ENCODE measurements at places on chromosomes 12 and 14. TPM values are rescaled to one million over a fixed set of nuclear protein-coding genes. Genes with fewer than 3 reads are reported as not detected.
A peak's percentile ranks its signal among the peaks of the same experiment; 100 is the strongest.

DNA sequence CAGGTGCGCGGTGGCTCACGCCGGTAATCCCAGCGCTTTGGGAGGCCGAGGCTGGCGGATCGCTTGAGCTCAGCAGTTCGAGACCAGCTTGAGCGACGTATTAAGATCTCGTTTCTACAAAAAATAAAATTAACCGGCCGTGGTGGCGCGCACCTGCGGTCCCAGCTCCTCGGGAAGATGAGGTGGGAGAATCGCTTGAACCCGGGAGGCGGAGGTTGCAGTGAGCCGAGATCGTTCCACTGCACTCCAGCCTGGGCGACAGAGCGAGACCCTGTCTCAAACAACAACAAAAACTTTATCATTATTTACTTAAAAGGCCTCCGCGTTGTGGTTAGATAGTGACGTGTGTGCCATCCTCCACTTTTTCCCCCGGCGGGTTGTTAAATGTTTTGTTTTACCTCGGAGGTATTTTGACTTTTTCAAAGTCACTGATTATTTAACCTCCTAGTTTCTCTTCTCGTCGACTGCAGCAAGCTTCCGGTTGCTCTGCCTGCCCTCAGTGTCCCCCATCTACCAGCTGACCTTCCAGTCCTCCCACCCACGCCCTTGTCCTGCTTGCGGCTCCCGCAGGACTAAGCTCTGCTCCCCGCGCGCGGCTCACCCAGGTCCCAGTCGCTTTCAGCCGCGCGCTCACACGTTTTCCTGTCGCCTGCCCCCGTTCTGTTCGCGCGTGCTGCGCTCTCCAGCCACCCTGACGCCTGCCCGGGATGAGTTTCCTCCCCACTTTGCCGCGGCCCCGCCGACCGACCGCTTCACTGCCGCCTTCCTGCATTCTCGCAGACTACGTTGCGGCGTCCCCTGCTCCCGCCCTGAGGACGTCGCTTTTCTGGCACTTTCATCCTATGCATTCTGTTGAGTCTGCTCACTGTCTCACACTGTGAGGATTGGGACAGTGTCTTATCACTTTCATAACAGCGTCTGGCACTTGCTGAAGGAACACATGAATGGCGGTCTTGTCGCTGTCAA lies 1.2 kb upstream of the SCAF11 start:
- no peaks in the 10 kb centered on the region for H3K27me3 ChIP-seq
- peaks cover 20% of the 10 kb centered on the region for H3K4me1 ChIP-seq
- DNase-seq = peak; percentile 90
- peak overlapping the region; percentile 81 for H3K4me3 ChIP-seq
- H3K27ac ChIP-seq = peak overlapping the region; percentile 91

TESPA1 gene
- total RNA-seq = not detected

- H3K27me3 ChIP-seq = no peaks in the 10 kb centered on the region
- no peaks in the 10 kb centered on the region for H3K36me3 ChIP-seq
- no peak overlapping the region for H3K27ac ChIP-seq
- H3K4me1 ChIP-seq = no peaks in the 10 kb centered on the region
- DNase-seq = no peak
These were observed 10.7 kb upstream of the KRT82 start for GRCh38 chr12:52416795-52417194.

DNA sequence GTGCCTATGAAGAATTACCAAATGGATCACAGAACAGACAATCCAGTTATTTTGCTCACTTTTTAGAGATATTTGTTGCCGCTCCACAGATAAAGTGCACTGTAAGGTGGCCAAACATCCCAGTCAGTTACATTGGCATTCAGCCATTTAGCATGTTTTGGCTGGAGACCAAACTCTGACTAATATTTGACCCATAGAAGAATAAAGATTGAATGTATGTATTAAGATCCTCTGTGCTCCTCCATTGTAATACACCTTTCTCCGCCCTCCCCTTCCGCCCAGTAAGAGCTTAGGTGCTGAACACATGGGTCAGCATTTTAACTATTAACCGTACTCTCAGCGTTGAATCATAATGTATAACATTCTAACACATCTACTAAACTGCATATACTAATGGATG lies 163.4 kb downstream of the ANO6 start:
- peaks cover 8% of the 10 kb centered on the region for H3K36me3 ChIP-seq
- H3K4me3 ChIP-seq = no peak overlapping the region
- H3K4me1 ChIP-seq = peaks cover 10% of the 10 kb centered on the region
- H3K27me3 ChIP-seq = no peaks in the 10 kb centered on the region

- H3K4me1 ChIP-seq = peaks cover 8% of the 10 kb centered on the region
- H3K27me3 ChIP-seq = no peaks in the 10 kb centered on the region
- H3K27ac ChIP-seq = no peak overlapping the region
- no peak for DNase-seq
These were observed 2.9 kb upstream of the FAR2 start for GRCh38 chr12:29146196-29146595.

DNA sequence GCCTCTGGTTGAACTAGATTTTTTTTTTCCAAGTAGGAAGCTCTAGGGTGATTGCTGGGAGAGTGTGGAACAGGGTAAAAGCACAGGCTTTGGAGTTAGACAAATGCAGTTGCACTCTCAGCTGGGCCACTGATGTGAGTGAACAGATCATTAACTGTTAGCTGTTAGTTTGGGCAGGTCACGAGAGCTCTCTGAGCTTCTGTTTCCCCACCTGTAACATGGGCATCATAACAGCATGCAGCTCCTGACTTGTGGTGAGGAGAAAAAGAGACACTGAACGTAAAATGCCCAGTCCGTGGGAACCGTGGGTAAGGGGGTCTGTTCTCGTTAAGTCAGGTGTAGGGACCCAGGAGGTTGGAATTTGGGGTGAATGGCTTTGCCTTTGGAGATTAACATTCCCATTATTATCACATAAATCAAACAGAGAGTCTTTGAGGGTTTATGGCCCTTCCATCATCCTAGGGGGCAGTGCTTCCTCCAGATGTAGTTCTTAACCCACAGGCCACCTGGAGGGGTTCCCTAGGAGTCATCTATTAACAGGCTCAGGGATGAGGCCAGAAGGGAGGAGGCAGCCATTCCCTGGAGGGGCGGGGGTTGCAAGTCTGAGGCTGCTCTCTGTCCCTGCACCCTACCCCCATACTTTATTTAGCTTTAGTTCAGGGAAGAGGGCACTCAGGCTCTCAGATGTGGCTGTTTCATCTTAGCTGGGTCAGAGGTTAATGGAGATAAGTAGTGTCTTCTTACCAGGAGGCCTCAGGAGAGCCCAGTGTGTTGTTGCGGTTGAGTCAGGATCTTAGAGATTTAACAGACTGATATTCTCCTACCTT lies 135.2 kb downstream of the DACT1 start:
- no peaks in the 10 kb centered on the region for H3K36me3 ChIP-seq
- H3K4me1 ChIP-seq = no peaks in the 10 kb centered on the region
- no peak overlapping the region for H3K27ac ChIP-seq
- H3K27me3 ChIP-seq = no peaks in the 10 kb centered on the region

SERPINA5 gene
- not detected for total RNA-seq

SIRT4 gene
- total RNA-seq = not detected

DNA sequence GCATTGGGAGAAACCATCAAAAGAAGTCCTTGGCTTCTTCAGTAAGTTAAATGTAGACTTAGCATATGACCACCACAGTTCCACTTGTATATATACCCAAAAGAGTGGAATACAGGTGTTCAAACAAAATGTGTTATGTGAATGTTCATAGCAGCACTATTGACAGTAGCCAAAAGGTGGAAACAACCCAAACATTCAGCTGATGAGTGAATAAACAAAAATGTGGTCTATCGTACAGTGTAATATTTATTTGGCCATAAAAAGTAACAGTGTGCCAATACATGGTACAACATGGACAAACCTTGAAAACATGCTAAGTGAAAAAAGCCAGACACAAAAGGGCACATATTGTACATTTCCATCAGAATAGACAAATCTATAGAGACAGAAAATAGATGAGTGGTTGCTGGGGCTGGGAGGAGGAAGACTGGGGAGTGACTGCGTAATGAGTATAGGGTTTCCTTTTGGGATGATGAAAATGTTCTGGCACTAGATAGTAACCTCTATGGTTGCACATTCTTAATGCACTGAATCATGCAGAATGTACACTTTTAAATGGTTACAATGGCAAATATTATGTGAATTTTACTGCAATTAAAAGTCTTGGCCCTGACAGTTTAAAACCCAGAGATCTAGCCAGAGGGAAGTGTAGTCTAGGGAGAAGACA lies 5.5 kb downstream of the ERP29 start:
- DNase-seq = peak; percentile 85
- peaks cover 27% of the 10 kb centered on the region for H3K4me1 ChIP-seq
- H3K27ac ChIP-seq = peak overlapping the region; percentile 59
- peak overlapping the region; percentile 11 for H3K4me3 ChIP-seq

DNA sequence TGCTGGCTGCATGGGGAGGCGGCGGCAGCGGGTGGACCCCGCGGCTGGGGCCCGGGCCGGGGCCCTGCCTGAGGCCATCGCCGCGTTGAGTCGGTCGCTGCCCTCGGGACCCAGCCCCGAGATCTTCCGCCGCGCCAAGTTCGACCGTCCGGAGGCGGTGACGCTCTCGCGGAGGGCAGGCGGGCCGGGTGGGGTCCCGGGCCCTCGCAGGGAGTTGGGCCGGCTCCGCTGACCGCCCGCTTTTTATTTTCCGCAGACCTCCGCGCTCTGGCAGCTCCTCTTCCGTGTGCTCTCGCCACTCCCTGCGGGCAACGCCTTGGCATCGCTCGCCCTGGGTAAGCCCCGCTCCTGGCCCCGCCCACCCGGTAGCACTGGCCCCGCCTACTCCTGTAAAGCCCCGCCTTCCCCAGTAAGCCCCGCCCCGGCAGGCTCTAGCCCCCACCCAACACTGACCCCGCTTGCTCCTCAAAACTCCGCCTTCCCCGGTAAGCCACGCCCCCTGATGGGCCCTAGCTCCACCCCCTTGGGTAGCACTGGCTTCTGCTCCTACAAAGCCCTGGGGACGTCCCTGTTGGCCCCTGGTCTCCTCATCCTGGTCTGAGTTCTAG lies 424 bp downstream of the TEDC1 start:
- H3K4me1 ChIP-seq = peaks cover 4% of the 10 kb centered on the region
- peak overlapping the region; percentile 66 for H3K27ac ChIP-seq
- DNase-seq = peak; percentile 85
- H3K36me3 ChIP-seq = no peaks in the 10 kb centered on the region
- H3K27me3 ChIP-seq = peaks cover 15% of the 10 kb centered on the region

DNA sequence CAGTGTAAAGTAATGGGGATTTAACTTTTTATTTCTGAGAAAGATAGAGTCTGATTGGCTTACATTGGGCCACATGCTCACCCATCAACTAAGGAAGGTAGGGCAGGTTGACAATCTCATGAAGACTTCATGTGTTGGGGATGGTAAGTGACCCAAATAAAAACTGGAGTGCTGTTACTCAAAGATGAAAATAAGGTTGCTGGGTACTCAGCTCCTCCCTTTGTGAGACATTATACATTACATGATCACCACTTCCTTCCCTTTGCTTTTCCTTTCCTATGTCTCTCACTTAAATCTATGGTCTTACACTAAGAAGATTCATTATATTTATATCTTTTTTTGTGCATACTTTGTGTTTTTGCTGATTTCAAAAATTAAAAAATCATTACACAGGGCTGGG lies 224.0 kb upstream of the PLXNC1 start:
- no peaks in the 10 kb centered on the region for H3K27me3 ChIP-seq
- no peak overlapping the region for H3K27ac ChIP-seq
- DNase-seq = no peak
- H3K4me1 ChIP-seq = no peaks in the 10 kb centered on the region
- H3K36me3 ChIP-seq = no peaks in the 10 kb centered on the region

NTS gene
- total RNA-seq = not detected

- no peaks in the 10 kb centered on the region for H3K27me3 ChIP-seq
- H3K4me1 ChIP-seq = no peaks in the 10 kb centered on the region
- no peak for DNase-seq
These were observed 671.5 kb upstream of the TMEM132C start for GRCh38 chr12:127595506-127595905.

DNA sequence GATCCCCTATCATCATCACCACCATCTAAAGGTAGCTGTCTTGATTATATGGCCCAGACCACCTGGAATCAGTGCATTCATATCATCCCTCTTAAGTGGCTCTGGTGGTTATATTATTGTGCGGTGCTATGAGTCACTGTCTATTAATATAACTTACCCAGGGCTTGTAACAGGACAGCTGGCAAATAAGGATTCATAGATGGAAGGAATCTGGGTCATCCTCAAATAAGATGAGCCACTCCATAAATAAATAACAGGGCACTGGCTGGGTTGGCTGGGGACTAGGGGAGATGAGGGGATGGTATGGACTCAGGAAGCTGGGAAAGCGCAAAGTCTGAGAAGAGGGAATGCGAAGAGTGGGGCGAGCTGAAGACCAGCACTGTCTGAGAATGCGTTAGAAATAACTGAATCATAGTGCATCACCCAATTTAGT lies 216.1 kb downstream of the NUAK1 start:
- H3K4me1 ChIP-seq = peaks cover 15% of the 10 kb centered on the region
- H3K4me3 ChIP-seq = no peak overlapping the region
- H3K36me3 ChIP-seq = no peaks in the 10 kb centered on the region
- H3K27me3 ChIP-seq = no peaks in the 10 kb centered on the region
- peak; percentile 83 for DNase-seq
- H3K27ac ChIP-seq = peak overlapping the region; percentile 32

DNA sequence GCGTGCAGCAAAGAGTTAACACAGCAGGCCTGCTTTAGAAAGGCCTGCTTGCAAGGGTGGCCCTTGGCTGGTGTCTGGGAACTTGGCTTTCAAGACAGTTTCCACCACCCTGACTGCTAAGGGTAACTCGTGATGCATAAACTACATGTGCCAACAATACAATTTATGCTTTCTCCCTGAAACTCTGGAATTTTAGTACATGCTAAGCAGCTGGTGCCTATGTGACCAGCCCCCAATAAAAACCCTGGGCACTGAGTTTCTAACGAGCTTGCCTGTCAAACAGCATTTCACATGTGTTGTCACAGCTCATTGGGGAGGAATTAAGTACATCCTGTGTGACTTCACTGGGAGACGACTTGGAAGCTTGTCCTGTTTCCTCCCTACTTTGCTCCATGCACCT lies 133.1 kb downstream of the SLC5A8 start:
- H3K4me3 ChIP-seq = no peak overlapping the region
- DNase-seq = peak; percentile 58
- no peaks in the 10 kb centered on the region for H3K36me3 ChIP-seq
- no peaks in the 10 kb centered on the region for H3K27me3 ChIP-seq
- peaks cover 20% of the 10 kb centered on the region for H3K4me1 ChIP-seq

- H3K4me1 ChIP-seq = peaks cover 18% of the 10 kb centered on the region
- no peak overlapping the region for H3K4me3 ChIP-seq
- no peak overlapping the region for H3K27ac ChIP-seq
- no peaks in the 10 kb centered on the region for H3K27me3 ChIP-seq
These were observed 80.0 kb downstream of the LGMN start for GRCh38 chr14:92668276-92668973.

DNA sequence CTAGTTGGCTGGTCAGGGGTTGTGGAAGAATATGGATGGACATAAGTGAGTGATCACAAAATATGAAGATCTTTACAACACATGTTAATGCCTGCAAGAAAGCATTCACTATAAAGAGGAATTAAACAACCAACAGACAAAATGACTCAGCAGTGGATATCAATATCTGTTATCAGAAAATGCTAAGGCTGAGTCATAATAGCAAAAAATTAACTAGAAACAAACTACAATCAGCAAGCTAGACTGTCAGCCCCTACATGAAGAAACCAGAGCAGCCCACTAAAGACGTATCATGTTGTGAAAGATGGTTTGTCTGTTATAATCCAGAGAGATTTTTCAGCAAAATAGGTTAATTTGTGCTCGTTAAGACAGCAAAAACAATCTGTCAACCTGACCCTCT lies 472.9 kb downstream of the NELL2 start:
- DNase-seq = no peak
- 0 out of 2 replicates have a peak, but pooled peaks cover 7% of the 10 kb centered on the region for H3K27me3 ChIP-seq
- no peaks in the 10 kb centered on the region for H3K4me1 ChIP-seq
- H3K27ac ChIP-seq = no peak overlapping the region

GRCh38 chr12:110227138-110227537 lies 53.9 kb upstream of the ATP2A2 start:
- H3K36me3 ChIP-seq = no peaks in the 10 kb centered on the region
- no peak for DNase-seq
- no peaks in the 10 kb centered on the region for H3K27me3 ChIP-seq
- peaks cover 25% of the 10 kb centered on the region for H3K4me1 ChIP-seq
- no peak overlapping the region for H3K27ac ChIP-seq

EIF2S3B gene
- total RNA-seq = 4.9 TPM

All from GM23248 (cell line).